Right hindlimb (tissue), 1 donor: ENCODE measurements at places on chromosomes 16 and 17.

GRCh38 chr17:77503916-77504651, 363.3 kb downstream of the SEC14L1 start:
- DNase-seq: no peak

DNA sequence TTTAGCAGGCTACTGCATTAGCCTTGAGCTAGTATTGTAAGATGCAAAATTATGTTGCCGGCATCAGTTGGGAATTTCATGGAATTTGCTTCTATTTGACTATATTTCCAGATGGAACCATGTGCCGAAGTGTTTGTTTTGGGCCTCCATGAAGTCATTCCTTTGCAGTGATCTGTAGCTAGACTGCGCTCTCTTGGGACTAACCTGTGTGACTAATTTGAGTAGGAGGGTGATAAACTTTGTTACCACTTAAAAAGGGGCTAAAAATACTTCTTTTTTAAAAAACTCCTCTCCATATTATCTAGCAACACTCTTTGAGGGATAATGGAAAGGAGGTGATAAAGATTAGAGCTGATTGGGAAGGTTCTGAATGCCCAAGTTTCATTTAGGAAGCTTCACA, 166.8 kb upstream of the TBX2 start:
- DNase-seq: no peak

GRCh38 chr17:5809056-5809455, 224.7 kb upstream of the NLRP1 start:
- DNase-seq: no peak

GRCh38 chr17:67066717-67067116, 22.4 kb downstream of the CACNG1 start:
- no peak for DNase-seq

DNA sequence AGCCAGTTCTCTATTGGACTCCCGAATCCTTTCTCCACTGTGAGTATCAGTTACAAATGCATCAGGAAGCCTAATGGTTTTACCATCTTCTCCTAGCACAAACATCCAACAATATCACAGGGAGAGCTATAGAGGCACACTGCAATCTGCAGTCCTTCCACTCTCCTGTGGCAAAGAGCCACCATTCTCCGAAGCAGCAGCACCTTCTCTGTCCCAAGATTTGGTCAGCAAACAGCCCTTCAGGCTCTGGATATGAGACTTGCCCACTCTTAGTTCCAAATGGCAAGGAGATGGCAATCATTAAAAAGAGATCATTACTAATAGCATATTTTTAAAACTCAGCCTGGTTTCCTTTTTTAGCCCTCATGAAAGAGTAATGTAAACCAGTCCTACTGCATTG, 223.4 kb downstream of the HS3ST3A1 start:
- DNase-seq: peak; percentile 71

DNA sequence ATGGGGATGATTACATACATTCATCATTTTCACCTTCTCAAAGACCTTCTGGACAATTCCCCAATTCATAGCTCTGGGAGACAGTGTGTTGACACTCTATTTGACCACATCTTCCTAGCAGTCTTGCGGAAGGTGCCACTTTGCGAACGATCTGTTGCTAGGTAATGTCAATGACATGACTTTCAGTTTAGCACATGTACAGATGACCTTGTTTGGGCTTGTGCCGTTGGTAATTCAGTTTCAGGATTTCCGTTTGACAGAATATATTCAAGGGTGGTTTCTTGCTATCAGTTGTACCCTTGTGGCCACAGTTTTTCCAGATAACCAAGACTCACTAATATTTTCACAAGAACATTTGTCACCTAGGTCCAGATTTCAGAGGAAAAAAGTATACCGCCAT, 478.2 kb downstream of the WWOX start:
- DNase-seq: no peak

- no peak for DNase-seq
Observed at GRCh38 chr17:6648181-6648580, 3.2 kb downstream of the MED31 start.

- no peak for DNase-seq
Observed at GRCh38 chr17:34366529-34367107, 3.6 kb upstream of the CCL1 start.

- no peak for DNase-seq
Observed at GRCh38 chr17:59851439-59852375, 41.0 kb downstream of the TUBD1 start.

- no peak for DNase-seq
Observed at GRCh38 chr17:63106050-63106449, 140.0 kb downstream of the TANC2 start.

DNA sequence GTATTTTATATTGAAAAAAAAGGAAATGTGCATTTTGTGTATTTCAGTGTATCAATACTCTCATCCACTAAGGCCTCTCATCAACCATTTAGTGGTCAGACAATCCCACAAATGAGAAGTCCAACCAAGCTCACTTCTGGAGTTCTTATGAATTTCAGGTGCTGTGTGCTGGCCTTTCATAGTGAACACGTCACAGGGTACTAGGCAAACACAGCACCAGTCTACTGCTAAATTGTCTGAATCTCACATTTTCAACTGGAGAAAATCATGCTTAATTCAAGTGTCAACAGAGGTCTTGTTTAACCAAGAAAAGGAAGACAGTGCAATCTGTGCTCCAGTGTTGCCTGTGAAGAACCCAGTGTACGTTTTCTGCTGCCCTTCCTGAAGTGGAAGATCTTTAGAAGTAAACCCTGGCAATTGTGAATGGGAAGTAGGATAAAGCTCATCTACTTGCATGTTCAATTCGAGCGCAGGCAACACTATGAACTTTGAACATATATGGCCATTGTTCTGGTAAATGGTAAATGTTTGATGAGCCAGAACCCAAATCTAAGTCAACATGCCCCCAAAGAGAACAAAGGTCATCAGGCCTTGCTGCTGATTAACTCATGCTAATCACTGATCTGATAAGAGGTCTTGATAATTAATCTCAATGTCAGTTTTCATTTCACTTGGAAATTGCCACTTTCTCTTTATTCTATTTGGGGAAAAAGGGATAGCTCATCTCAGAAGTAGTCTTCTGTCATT, 439.2 kb upstream of the SOX9 start:
- DNase-seq: no peak

- no peak for DNase-seq
Observed at GRCh38 chr16:21652453-21652852, at the start of gene IGSF6. IGSF6 (minus strand) TSS chr16:21652608; CDS start chr16:21652598, 10 bp downstream.

DNA sequence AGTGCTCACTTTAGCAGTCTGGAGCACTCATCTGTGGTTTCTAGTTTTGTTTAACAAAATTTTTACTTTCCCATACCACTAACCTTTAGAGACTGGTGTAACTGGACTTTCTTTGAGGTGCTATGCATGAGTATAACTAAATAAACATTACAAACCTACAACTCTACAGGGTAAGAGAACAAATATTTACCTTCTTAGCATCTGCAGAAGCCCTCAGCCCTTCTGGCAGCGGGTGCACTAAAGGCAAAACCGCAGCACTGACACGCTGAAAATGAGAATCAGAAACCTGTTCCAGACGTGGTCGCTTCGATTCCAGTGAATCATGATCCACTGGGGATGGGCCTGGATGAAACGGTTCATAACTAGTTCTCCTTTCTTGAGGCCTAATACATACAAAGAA, 43.7 kb downstream of the NCOR1 start:
- DNase-seq: no peak

GRCh38 chr16:88970050-88970449, 7.0 kb downstream of the CBFA2T3 start:
- no peak for DNase-seq

GRCh38 chr17:58233543-58233942, 4.8 kb upstream of the LPO start:
- no peak for DNase-seq

- no peak for DNase-seq
Observed at GRCh38 chr16:14490235-14490634, 139.8 kb downstream of the PARN start.

- DNase-seq: no peak
Observed at GRCh38 chr16:87956098-87956364, 4.8 kb downstream of the BANP start.

- no peak for DNase-seq
Observed at GRCh38 chr16:48158296-48158695, 2.5 kb upstream of the ABCC12 start.

GRCh38 chr16:22333457-22333994, 36.3 kb downstream of the POLR3E start:
- DNase-seq: no peak

DNA sequence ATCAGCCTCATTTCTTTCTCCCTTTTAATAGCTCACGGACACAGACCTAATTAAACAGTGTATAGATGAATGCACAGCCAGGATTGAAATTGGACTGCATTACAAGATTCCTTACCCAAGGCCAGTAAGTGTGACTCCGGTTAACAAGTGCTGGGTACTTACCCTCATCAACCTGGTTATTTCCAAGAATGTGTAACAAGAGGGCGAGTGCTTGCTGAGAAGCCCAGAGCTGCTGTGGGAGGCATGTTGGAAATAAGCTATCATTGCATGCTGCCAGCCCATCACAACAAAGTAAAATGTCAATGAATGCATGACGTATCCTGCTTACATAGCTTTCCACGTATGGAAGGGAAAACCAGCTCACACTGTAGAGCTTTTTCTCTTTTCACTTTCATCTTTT, 19.5 kb downstream of the LYRM1 start:
- no peak for DNase-seq

DNA sequence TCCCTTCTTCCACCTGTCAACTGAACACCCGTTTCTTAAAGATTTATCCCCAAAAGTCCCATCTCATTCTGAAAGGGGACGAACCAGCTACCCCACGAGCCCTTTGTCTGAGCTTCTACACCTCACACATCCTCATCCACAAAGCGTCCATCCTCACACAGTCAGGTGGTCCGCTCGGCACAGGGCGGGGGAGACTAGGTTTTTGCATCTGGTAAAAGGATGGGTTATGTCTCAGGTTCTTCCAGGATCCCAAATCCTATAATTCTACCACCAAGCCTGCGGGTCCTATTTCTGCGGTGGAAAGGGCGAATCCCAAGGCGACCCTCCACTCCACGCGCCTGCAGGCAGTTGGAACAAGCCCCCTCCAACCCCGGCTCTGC, 458 bp downstream of the GFOD2 start:
- no peak for DNase-seq

- peak; percentile 42 for DNase-seq
Observed at GRCh38 chr17:63911657-63912100, 621 bp upstream of the CSHL1 start.

DNA sequence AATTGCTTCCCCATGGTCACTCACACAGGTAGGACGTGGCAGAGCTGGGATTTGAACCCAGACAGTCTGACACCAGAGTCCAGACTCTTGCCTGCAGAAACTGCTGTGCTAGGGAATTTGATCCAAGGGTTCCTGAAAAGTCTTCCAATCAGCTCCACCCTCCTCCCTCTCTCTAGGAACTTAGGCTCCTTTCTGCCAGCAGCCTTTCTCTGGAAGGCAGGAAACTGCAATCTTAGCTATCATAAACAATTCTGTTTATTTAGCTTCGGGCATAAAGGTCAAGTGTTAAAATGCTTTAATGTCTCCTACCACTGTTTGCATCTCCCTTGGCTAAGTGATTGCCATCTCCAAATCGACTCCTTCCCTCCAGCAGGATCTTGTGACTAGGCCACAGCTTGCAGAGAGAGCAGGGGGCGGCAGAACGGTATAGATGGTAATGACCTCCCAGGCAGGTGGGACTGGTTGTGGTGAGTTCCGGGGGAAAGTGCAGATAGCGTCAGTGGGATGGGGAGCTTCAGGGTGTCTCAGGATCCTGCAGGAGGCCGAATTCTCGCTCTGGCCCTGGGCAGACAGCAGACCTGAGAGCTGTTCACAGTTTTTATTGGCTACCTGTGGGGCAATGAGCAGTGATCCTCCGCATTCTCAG, 882.4 kb upstream of the EEF2KMT start:
- DNase-seq: no peak

GRCh38 chr16:10737068-10737625, 6.5 kb upstream of the NUBP1 start:
- peak; percentile 82 for DNase-seq

- no peak for DNase-seq
Observed at GRCh38 chr17:1390432-1391367, 9.3 kb downstream of the YWHAE start.

GRCh38 chr17:78925662-78926555, 722 bp upstream of the TIMP2 start:
- DNase-seq: peak; percentile 93

GRCh38 chr17:55722016-55722736, 488 bp downstream of the TMEM100 start:
- DNase-seq: no peak

DNA sequence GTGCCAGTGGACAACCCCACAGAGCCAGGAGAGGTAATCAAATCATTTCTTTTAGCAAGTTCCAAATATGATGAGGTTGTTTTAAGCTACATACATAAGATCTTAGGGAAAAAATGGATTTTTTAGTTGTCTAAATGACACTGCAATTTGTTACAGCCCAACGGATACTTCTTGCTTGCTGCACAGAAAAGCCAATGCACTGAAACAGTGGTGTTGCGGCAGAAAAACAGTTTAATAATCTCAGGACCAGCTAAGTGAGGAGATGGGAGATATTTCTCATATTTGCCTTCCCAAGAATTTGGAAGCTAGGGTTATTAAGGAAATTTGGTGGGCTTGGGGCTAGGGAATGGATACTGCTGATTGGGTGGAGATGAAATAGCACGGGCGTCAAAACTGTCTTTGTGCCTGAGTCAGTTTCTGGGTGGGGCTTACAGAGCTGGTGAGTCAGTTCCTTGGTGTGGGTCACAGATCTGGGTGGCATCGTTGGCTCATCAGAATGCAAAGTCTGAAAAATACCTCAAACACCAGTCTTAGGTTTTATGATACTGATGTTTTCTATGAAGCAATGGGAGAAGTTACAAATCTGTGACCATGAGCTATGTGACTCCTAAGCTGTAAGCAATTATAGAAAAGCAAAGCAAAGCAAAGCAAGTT, 255.4 kb downstream of the IRX3 start:
- DNase-seq: no peak

DNA sequence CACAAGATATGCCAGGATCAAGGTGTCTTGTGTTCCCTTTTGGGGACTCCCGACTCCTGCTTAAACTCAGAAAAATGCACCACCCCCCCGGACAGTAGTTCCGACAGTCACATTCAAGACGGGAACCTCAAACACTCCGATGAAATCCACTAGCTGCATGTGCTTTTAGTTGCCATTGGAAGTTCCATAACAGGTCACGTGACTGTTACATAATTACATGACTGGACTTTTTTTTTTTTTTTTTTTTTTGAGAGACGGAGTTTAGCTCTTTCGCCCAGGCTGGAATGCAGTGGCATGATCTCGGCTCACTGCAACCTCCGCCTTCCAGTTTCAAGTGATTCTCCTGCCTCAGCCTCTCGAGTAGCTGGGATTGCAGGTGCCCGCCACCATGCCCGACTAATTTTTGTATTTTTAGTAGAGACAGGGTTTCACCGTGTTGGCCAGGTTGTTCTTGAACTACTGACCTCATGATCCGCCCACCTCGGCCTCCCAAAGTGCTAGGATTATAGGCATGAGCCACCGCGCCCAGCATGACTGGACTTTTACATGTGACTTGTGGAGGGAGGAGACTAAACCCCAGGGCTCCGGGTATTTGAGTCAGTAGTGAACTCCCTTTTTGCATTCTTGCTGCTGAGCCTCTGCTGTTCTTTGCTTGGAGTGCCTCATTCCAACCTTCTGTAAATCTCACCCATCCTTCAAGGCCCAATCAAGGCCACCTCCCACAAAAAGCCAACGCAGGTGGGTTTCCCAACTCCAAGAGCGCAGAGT, 1.6 kb downstream of the SIRT7 start:
- no peak for DNase-seq

GRCh38 chr16:66851166-66851964, 7.2 kb downstream of the CA7 start:
- no peak for DNase-seq
